Naive thymus-derived CD8-positive, alpha-beta T cell (primary cell): ENCODE measurements at places on chromosomes 16 and 17. TPM values are rescaled to one million over a fixed set of nuclear protein-coding genes. Genes with fewer than 3 reads are reported as not detected.

DNA sequence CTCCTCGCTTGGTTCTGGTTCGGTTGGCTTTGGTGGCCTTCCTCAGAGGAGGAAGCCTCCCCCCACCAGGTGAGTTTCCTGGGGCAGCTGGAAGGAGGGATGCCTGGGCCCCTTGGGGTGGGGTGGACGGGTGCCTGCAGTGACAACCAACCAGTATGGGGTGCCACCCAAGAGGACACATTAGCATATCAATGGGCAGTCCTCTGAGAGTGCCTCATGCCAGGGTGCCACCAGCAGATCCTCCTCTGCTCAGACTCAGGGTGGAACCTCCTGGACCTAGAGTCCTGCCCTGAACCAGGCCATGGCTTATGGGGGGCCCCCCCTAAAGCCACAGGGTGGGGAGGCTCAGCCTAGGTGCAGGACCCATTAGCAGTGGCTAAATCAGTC lies 2.7 kb downstream of the PPP1R1B start:
- no peaks in the 10 kb centered on the region for H3K36me3 ChIP-seq
- H3K27me3 ChIP-seq: peaks cover 55% of the 10 kb centered on the region
- no peak overlapping the region for H3K4me3 ChIP-seq

MYO15B gene
- polyA plus RNA-seq: 3.2 TPM

DNA sequence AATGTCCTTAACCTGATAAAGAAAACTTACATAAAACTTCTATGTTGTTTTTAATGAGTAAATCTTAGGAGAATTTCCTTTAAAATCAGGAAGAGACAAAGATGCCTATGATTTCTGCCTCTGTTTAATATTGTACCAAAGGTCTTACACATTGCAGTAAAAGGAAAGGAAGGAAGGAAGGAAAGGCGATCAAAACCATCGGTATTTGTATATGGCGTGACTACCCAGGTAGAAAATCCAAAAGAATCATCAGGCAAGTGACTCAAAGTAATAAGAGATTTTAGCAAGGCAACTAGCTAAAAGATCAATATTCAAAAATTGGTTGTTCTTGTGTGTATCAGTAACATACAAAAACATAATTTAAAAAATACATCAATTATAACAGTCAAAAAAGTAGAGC lies 3.5 kb downstream of the ICAM2 start:
- no peak for DNase-seq
- H3K36me3 ChIP-seq: peaks cover 3% of the 10 kb centered on the region
- H3K27me3 ChIP-seq: no peaks in the 10 kb centered on the region
- H3K4me1 ChIP-seq: peaks cover 27% of the 10 kb centered on the region

DNA sequence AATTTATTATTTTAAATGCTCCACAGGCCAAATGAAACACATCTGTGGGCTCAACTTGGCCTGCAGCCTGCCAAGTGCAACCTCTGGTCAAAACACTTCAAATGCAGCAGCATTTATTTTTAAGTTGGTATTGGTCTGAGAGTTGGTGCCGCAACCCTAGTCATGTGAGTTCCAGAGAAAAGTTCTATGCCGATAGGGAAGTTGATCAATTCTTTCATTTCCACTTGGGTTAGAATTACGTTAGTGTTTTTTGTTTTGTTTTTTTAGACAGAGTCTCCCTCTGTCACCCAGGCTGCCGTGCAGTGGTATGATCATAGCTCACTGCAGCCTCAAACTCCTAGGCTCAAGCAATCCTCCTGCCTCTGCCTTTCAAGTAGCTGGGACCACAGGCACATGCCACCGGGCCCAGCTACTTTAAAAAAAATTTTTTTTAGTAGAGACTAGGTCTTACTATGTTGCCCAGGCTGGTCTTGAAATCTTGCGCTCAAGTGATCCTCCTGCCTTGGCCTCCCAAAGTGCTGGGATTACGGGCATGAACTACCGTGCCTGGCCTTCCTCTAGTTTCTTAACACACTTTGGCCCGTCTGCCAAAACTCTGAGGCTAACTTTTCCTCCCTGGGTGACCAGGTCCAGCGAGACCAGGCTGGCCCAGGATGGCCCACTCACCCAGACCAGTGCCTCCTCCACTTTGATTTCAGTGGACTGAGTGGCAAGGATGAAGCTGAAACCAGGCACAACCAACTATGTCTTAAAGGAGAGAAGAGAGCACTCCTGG lies 221.1 kb downstream of the MRTFB start:
- H3K27ac ChIP-seq: no peak overlapping the region
- H3K27me3 ChIP-seq: no peaks in the 10 kb centered on the region
- peaks cover 2% of the 10 kb centered on the region for H3K36me3 ChIP-seq
- DNase-seq: no peak
- peaks cover 5% of the 10 kb centered on the region for H3K4me1 ChIP-seq

DNA sequence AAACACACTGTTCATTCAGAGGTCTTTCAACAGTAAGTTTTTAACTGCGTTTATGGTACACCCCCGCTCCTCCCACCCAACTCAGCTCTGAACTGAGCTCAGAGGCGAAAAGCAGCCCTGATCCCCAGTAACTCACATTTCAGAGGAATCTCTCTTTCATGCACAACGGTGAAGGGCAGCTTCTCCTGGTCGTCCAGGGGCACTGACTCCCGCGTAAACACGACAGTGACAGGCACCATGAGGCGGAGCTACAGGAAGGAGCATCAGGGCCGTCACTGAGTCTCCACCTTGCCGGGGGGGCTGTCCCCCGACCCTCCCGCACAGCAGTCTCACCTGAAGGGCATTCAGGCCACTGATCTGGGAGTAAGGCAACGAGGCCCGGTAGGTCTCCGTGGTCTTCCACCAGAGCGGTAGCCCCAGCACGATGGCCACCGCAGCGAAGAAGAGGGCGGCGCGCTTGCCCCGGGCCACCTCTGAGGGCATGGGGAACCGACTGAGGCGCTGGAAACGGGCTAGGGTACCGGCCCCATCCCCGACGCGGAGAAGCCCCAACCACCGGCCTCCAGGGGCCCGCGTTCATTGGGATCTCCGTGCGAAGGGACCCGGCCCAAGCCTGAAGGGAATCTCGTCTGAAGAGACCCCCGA lies 486 bp downstream of the PIGS start:
- peak overlapping the region; percentile 98 for H3K27ac ChIP-seq
- peak overlapping the region; percentile 97 for H3K4me3 ChIP-seq
- peak; percentile 56 for DNase-seq
- peaks cover 28% of the 10 kb centered on the region for H3K36me3 ChIP-seq
- H3K4me1 ChIP-seq: peaks cover 37% of the 10 kb centered on the region
- no peaks in the 10 kb centered on the region for H3K27me3 ChIP-seq
